Breast epithelium (tissue), 4 donors: ENCODE measurements at places on chromosomes 2 and 18.

DNA sequence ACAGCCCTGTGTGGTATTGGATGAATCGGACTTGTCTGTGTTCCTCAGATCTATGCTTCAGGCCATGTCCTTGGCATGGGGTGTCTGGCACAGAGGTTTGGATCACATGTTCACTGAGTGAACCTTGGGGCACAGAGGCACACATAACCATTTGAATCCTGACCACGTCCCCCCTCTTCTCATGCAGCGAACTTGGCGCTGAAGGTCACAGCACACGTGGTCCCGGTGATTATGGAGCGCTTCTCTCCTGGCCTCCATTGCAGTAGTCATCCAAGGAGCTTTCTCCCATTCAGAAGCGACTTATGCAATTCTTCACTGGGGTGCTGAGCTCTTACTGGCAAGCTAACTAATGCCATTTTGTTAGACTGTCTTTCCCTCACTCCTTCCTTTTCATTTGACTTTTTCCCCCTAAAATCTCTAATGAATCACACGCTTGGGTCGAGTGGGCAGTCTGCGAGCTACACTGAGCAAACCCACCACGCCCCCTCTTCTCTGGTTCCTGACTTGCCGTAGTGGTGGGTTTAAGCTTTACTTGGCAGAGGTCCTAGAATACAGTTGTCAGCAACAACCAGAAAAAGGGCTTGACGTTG lies 59.4 kb downstream of the KCNG2 start:
- peak; percentile 85 for DNase-seq

GRCh38 chr2:241114836-241115235 lies 12.7 kb upstream of the MTERF4 start:
- no peak for DNase-seq

- DNase-seq = no peak
Measured at GRCh38 chr18:57441071-57441794, 6.1 kb downstream of the ONECUT2 start.

DNA sequence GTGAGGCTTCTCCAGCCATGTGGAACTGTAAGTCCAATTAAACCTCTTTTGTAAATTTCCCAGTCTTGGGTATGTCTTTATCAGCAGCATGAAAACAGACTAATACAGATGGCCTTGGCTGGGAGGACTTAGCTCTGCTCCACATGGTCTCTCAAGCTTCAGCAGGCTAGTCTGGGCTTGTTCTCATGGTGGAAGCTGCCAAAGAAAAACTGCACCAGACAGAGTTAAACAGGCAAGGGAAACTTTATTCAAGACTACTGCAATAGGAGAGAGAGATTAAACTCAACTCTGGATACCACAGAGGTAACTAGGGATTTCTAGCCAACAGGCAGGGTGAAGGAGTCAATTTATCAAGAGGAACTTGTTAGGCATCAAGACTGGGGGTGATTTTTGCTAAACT lies 142.1 kb downstream of the CABLES1 start:
- DNase-seq = no peak

- no peak for DNase-seq
Measured at GRCh38 chr2:174235680-174236079, 12.7 kb downstream of the OLA1 start.

DNA sequence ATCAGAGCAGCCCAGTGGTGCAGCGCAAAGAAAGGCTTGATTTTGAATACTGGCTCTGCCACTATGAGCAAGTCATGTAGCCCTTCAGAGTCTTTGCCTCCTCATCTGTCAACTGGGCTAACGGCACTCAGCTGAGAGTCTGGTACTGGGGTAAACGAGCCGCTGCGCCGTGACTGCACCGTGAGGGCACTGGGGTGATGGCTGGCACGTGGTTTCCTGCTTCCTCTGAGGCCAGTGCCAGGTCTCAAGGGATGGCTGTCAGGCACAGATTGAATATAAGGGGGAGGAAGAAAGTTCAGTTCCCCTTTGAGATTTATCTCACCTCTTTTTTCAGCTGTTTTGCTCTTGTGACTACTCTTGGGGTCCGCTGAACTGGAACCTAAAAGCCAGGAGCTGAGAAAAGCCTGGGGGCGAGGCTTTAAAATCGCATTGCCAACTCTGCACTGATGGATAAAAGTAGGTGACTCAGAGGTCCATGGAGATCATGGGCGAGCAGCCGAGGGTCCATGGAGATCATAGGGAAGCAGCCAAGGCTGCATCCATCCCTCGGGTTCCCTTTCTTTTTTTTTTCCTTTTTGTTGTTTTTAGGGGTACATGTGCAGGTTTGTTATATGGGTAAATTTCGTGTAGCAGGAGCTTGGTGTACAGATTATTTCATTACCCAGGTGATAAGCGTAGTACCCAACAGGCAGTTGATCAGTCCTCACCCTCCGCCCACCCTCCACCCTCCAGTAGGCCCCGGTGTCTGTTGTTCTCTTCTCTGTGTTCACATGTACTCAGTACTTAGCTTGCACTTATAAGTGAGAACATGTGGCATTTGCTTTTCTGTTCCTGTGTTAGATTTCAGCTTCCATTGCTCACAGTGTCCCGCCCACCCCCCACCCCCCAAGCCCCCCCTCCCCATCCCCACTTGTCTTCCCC lies 114.3 kb downstream of the SPP2 start:
- no peak for DNase-seq

GRCh38 chr18:74268933-74269620 lies 22.7 kb downstream of the CYB5A start:
- no peak for DNase-seq

GRCh38 chr2:109255654-109256053 lies 126.6 kb downstream of the SH3RF3 start:
- no peak for DNase-seq

GRCh38 chr18:56721031-56721430 lies 69.9 kb downstream of the WDR7 start:
- no peak for DNase-seq

- DNase-seq = no peak
Measured at GRCh38 chr2:189318761-189319160, 122.5 kb upstream of the WDR75 start.

- DNase-seq = no peak
Measured at GRCh38 chr18:31041271-31042083, 1.1 kb downstream of the DSC3 start.

- no peak for DNase-seq
Measured at GRCh38 chr2:196944570-196944969, 18.1 kb upstream of the PGAP1 start.

- no peak for DNase-seq
Measured at GRCh38 chr2:3099860-3100234, 277.8 kb downstream of the EIPR1 start.

DNA sequence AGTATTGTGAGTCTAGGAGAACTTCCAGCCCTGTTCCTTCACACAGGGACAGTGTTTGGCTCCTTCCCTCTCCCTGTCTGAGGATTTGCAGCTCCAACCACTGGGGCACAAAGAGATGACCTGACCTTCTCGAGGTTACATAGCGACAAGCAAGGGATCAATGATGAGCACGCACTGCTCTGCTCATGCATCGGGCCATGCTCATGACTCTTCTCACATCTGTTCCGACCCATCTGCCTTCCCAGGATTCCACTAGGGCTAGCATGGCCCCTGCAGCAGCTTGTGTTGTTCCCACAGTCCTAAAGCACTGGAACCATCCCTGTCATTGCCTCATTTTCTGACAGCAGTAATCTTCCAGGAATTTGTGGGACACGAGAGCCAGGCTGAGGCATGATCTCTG lies 78.8 kb upstream of the ARHGAP28 start:
- no peak for DNase-seq

DNA sequence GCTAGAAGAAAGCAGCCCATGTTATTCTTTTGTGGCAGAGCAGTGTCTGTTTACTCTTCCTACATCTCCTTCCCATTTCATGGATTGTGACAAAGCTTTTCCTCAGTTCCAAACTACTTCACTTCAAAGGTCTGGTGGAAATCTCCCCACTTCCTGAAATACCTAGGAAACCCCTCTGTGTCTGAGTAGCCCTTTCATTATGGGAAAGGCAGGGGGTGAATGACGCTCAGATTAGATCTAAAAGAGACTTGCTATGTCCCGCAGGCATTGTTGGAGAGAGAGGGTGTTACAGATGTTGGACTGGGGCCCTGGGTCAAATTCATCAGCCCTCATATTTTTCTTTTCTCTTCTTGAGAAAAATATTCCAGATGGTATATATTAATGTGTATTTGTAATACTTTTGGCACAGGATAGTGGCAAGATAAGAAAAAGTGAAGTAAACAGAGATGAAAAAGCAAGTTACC lies 675.0 kb downstream of the IRS1 start:
- DNase-seq = no peak

DNA sequence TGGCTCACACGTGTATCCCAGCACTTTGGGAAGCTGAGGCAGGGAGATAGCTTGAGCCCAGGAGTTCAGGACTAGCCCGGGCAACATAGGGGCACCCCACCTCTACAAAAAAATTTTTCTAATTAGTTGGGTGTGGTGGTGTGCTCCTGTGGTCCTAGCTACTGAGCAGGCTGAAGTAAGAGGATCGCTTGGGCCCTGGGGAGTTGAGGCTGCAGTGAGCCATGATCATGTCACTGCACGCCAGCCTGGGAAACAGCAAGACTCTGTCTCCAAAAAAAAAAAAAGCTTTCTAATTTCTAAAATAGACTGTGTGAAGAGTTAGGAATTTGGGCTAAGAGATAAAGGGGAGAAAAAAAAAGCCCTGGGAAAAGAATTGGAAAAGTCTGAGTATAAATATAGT lies 51.9 kb upstream of the NAB1 start:
- DNase-seq = no peak

GRCh38 chr2:43305517-43305916 lies 79.1 kb upstream of the ZFP36L2 start:
- no peak for DNase-seq
